Stimulated activated CD8-positive, alpha-beta memory T cell treated with anti-CD3 and anti-CD28 coated beads, Interleukin-2, amount 100 ng/mL, for 1 hour (primary cell): ENCODE measurements at places on chromosomes 2 and 18.

DNA sequence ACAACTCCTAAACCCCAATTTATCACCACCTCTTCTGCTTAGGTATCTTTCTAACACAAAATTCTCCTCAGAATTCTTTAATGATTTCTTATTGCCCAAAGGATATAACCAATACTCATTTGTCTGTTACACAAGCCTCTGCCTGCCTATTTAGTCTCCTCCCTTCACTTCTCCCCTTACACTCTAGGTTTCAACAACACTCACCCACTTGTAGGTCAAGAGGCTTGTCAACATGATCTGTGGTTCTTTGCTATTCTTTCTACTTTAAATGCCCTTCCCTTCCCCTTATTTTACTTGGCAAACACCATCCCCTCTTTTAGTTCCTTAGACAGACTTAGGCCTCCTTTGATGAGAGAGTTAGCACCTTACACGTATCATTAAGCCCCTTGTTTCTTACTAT lies 69.0 kb upstream of the C2orf15 start:
- DNase-seq: no peak

- no peak for DNase-seq
These were observed 29.2 kb downstream of the RAB27B start for GRCh38 chr18:54857499-54857898.

DNA sequence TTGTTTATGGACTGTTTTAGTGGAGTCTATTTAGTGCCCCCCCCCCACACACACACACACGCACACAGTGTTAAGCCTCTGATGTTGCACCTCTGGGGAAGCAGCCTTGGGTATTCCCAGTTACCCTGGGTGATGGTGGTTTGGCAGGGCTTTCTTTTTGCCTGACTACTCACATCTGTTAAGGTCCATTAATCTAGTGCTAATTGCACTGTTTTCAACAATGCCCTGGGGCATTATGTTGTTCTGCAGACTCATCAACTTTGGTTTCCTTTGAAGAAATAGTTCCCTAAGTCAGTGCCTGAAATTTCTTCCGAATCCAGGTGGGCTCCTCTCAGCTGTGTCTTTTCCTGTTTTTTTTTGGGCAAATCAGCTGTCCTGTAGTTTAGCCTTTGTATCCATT lies 34.7 kb downstream of the SPOPL start:
- DNase-seq: no peak

DNA sequence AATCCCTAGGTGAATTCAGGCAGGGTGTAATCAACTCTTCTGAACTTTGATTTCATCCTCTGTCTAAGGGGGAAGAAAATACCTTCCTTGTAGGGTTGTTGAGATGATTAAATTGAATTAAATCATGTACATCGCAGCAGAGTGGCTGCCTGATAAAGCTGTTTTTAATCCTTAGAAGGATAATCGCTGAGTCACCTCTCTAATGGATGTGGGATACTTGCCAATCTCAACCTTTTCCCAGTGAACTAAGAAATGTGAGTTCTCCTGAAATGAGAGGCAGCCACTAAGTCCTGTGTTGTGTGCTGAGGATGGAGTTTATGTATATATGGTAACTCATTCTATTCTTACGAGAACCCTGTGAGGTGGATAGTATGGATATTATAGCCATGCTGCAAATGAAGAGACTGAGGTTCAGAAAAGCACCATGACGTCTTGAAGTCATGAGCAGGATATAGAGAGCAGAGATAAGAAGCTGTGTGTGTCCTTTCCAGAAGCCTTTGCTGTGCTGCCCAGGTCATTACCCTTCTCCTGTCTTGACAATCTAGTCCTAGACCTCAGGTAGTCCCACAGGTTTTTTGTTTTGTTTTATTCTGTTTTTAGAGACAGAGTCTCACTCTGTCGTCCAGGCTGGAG lies 93.3 kb downstream of the HNRNPLL start:
- no peak for DNase-seq

GRCh38 chr2:120399889-120400240 lies 53.9 kb downstream of the INHBB start:
- no peak for DNase-seq

GRCh38 chr2:46062637-46063412 lies 234.4 kb upstream of the EPAS1 start:
- peak; percentile 38 for DNase-seq

DNA sequence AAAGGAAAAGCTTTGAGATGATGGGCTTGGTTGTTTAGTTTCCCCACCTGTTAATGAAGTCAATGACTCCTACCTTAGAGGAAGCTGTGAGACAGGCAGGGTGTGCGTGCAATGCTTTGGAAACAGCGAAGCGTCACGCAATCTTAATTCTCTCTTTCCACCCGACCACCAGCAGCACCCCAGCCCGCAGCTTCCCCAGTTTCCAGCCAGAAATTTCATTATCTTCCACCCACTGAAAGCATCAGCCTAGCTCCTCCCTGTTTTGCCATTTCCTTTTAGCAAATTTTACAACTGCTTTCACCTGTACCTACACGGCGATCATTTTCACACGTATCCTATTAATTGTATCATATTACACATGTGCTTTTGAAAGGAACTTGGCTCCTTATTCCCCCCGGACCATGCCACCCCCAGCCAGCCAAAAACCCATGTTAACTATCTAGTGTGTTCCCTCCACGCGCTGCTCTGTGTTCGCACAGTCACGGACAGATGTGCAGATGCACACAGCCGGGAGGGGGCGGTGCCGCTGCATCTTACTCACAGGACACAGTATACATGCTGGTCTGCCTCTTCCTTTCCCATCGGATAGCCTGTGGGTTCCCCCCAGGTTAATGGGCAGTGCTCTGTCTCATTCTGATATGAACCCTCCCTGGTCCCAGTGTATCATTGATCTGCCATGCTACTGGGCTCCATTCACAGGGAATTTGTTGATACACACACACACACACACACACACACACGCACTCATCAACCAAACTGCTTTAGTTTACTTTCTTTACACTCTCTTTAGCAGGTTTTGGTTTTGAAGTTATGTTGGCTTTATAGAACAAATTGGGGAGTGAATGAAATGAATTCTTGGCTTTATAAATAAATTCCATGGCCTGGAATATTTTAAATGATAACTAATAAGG lies 22.4 kb downstream of the CYP27C1 start:
- peak; percentile 6 for DNase-seq

- no peak for DNase-seq
These were observed 111.5 kb downstream of the GFPT1 start for GRCh38 chr2:69275490-69275889.

DNA sequence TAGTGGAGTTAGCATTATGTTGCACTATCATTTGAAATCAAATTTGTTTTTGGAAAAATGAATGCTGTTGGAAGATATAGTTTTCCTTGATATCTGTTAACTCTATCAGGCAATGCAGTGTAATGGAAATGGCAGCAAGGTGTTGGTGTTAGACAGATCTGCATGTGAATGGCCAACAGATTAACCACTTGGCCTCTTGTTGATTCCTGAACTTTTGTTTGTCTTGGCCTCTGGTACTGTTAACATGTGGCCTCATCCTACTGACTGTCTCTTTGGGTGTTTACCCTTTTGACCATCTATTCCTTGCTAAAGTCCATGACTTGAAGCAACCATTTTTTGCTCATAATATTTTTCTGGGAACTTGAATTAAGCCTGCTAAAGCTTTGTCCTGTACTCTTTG lies 110.2 kb upstream of the CDH2 start:
- DNase-seq: no peak

- no peak for DNase-seq
These were observed 40.7 kb downstream of the CMPK2 start for GRCh38 chr2:6824962-6825361.

DNA sequence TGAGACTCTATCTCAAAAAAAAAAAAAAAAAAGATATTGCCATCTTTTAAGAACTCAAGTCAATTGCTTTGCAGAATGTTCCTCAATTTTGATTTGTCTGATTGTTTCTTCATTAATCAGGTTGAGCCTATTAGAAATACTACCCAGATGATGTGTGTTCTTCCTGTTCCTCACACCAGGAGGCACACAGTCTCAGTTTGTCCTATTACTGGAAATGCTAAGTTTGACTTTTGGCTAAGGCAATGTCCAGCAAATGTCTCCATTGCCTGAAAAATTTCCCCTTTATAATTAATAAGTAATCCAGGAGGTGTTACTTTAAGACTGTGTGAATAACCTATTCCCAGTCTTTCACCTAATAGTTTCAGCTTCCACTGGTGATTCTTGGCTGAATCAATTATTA lies 28.4 kb downstream of the BOLA3 start:
- no peak for DNase-seq

DNA sequence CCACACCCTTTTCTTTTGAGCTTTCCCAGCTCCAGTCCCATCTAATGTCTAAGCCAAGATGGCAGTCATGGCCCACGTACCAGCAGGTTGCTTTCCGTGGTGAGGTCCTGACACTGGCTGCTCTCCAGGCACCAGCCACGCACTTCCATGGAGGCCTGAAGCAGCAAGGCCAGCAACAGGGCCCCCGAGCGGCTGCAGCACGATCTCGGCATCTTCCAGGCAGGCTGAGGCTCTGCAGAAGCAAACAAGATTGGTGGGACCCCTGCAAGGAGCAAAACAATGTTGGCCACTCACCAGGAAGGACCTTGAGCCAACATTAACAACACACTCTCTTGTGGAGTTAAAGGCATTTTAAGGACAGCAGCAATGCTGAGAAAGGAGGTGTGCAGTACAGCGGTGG lies 3.8 kb downstream of the POMC start:
- DNase-seq: no peak

- DNase-seq: no peak
These were observed 46.6 kb upstream of the SERTAD2 start for GRCh38 chr2:64700133-64700809.

- no peak for DNase-seq
These were observed 13.5 kb upstream of the GPR55 start for GRCh38 chr2:230938516-230939065.

DNA sequence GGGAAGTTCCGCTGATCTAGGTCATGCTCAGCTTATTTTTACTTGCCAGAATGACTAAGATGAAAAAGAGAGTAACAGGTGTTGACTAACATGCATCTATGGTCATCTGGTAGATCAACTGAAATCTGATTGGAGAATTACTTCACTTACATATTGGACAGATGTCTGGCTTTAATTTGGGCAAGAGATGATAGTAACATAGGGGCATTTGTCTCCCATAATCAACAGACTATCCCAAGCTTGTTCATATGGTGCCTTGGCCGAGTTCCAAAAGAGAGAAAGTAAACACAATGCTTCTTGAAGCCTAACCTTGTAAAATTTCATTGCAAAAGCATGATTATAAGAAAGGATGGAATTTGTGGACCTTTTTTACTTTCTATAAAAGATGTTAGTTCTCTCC lies 503.7 kb downstream of the ADCYAP1 start:
- DNase-seq: no peak

DNA sequence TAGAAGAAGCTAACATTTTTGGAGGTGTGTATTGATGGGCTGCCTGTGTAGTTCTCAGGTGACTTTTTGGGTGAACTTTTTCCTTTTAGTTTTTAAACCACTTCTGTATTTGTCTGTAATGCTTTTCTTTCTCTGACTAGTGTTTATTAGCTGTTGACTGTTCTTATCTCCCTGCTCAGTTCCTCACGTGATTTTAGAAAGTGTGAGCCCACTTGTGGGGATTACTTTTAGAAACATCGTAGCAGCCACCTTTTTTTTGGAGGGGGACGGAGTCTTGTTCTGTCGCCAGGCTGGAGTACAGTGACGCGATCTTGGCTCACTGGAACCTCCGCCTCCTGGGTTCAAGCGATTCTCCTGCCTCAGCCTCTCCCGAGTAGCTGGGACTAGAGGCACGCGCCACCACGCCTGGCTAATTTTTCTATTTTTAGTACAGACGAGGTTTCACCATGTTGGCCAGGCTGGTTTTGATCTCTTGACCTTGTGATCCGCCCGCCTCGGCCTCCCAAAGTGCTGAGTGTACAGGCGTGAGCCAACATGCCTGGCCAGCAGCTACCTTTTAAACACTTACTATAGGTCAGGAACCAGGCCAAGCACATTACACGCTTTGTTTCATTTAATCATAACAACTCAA lies 9.2 kb upstream of the CDKL4 start:
- no peak for DNase-seq

- no peak for DNase-seq
These were observed 37.5 kb upstream of the SEMA4C start for GRCh38 chr2:96907115-96908041.

GRCh38 chr18:79393181-79393634 lies 2.5 kb upstream of the NFATC1 start:
- DNase-seq: no peak

- no peak for DNase-seq
These were observed 383.9 kb downstream of the ARHGAP15 start for GRCh38 chr2:143513081-143513480.

GRCh38 chr2:235263205-235264120 lies 230.4 kb upstream of the AGAP1 start:
- no peak for DNase-seq

GRCh38 chr18:75507636-75508035 lies 80.1 kb upstream of the SMIM21 start:
- no peak for DNase-seq

GRCh38 chr2:206979922-206980321 lies 40.6 kb downstream of the CPO start:
- DNase-seq: no peak

DNA sequence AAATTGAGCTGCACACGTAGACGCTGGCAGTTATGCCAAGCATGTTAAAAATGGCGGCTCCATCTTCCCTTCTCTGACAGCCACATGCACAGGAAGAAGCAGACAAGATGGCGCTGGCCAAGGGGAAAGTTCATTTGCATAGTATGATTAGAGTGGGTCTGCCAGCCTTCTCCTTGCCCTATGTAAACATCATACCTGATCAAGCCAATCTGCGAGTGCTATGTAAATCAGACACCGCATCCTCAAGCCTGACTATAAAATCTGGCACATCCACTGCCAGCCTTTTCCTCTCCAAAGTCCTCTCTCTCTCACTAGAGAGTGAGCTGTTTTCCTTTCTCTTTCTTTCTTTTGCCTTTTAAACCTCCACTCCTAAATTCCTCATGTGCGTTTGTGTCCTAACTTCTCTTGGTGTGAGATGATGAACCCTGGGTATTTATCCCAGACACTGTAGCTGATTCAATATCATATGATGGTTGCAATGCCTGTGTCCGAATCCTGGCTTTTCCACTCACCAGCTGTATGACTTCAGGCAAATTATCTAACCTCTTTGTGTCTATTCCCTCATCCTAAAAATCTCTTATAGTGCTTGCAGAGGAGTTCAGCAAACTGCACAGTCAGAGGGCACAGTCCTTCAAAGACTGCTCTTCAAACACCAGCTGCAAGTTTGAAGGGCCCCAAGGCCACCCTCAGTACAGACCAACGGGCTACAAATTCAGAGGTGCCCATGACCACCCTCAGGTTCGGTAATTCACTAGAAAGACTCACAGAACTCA lies 39.3 kb upstream of the ITSN2 start:
- DNase-seq: no peak

DNA sequence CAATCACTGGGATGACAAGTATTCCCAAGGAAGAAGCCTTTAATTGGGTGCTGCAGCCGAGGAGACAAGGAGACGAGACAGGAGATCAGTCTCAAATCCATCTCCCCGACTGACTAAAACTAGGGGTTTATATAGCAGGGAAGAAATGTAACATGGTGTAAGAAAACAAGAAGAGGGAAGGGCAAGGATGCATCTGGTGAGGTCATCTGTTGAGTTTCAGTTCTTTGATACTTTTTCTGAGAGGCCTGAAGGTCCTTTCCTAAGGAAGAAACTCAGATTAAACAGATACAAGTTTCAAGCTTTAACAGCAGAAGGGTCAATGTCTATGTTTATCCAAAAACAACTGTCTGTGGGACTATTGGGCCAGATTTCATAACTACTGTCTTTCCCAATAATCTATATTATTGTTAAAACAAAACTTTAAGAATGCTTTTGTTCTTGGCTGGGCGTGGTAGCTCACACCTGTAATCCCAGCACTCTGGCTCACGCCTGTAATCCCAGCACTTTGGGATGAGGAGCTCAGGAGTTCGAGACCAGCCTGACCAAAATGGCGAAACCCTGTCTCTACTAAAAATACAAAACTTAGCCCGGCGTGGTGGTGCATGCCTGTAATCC lies 2.5 kb upstream of the PDCL3 start:
- DNase-seq: no peak
